ENCODE measurements at places on chromosomes 3 and 15.
A peak's percentile ranks its signal among the peaks of the same experiment; 100 is the strongest.

DNA sequence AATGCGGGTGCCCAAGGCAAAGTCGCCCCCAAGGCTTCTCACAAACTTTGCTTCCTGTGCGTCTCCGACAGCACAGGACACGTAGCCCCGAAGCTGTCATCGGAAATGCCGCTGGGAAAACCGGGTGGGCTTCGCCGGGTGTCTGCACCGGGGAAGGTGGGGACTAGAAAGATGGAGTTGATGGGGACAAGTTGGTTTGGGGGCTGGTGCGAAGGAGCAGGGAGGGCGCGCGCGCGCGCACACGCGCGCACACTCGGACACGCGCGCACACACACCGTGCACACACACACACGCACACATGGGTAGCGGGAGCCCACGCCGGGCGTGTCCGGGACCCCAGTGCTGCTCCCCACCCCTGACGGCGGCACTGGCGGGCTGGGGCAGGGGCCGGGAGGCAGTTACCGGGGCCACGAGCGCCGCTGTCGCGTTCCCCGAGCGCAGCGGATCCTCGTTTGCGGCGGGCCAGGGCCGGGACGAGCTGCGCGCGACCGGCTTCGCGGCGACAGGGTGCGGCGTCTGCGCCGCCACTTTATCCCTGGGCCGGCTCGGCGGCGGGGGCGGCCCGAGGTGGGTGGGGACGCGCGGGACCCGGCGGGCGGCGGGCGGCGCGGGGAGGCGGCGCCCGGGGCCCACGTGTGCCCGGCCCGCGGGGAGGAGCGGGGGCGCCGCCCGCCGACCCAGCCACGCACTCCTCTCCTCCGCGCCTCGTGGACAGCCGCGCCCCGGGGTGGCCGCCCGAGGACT is 539 bp upstream of the MGLL start:
- no peak for DNase-seq

DNA sequence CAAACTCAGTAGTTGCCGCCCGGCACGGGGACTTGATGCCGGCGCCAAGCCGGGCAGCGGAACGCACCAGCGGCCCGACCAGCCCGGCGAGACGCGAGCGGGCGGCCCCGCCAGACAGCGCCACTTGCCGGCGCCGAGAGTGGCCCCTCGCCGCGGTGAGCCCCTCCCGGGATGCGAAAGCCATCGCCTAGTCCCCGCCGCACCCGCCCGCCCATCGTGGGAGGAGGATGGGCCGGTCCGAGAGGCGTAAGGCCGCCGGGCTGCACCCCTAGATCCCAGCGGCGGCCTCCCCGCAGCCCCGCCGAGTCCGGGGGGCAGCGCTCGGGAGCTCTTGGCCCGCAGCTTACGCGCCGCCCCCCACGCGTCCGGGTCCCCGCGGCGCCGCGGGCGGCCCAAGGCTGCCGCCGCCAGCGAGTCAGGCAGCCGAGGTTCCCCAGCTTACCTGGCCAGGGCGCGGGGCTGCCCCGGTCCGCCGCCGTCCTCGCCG is 609 bp downstream of the GOLGA8A start:
- DNase-seq, result peak; percentile 45

DNA sequence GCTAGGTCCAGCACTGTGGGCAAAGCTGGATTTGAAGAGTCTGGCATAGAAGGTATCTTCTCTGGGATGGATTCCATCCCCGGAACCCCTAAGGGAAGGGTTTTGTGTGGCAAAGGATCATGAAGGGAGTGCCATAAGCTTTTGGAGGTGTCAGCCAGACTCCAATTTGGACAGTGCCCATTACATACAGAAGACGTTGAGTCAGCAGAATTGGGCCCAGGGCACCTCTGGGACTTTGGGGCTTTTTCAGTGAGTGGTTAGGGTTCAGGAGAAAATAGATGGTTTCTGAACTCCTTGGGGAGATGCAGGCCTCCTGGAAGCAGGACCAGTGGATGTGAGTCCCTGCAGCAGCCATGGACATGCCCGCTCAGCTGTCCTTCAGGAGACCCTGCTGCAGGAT is 34.6 kb upstream of the XCR1 start:
- no peak for DNase-seq

DNA sequence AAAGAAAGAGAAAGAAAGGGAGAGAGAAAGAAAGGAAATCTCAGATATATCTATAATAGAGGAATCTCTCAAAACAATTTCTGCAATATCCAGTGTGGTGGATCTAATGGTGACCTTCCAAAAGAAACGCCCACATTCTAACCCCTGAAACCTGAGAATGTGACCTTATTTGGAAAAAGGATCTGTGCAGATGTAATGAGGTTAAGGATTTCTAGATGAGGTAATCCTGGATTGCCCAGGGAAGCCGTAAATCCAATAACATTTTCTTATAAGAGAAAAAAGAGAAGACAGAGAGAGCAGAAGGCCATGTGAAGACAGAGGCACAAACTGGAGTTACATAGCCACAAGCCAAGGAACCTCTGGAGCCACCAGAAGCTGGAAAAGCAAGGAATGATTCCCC is 307.6 kb downstream of the ZBTB20 start:
- DNase-seq, result no peak

GRCh38 chr3:135965506-135966270 is at the start of gene PPP2R3A:
PPP2R3A (plus strand) TSS chr3:135965728; CDS start chr3:136001499, 35,771 bp downstream.
- DNase-seq, result peak; percentile 33

DNA sequence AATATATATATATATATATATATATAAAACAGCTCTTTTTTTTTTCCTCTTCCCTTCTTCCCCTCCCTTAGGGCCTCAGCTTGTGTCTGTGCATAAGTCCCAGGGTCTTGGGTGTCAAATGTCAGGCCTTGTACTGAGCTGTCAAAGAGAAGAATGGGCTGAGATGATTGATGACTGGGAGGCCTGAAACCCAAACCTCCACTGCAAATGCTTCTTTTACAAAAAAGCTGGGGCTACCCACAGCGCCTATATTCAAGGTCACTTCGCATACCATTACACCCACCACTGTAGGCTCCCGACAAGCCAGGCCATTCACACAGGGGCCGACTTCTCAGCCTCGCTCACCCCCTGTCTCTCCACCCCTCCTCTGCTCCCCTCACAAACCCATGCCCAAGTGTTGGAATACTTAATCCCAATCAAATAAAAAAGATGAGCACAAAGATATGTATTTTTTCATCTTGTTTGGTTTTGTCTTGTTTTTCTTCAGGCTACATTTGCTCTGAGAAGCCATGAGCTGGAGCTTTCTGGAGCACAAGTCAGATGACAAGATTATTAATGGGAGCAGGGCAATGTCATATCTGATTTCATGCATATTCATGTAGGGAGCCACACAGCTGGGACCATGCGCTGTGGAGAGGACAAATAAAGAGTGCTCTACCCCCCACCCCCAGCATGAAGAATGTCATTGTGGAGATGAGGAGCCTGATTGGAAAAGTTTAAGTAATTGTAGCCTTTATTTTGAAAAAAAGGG is 614.4 kb upstream of the NR2F2 start:
- no peak for DNase-seq

DNA sequence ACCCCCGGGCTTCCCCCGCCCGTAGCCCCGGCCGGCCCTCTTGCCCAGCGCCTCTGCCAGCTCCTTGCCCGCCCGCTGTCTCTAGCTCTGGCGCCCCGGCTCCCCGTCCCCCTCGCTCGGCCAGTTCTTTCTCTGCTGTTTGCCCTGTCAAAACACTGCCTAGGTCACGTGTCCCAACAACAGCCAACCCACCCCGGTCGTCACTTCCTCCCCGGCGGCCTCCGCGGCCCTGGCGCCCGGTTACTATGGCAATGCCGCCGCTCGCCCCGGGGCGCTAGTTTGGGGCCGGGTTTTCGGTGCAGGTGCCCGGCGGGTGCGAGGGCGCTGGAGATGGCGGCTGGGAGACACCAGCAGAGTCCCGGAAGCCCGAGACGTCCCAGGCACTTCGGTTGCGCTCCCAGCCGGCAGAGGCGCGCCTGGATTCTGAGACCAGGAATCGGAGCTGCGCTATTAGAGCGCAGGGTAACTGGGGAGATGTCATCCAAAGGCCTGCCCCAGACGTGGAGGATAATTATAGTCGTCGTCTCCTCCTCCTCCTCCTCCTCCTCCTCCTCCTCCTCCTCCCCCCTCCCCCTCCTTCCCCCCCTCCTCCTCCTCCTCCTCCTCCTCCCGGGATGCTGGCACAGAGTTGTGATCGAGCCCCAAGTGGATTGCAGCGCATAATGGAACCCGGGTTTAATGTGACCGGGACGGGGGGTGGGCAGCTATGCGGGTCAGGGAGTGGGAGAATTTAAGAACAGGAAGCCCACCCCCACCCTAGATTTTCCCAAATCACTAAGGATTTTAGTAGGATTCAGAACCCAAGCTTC is at the start of gene ATOSA:
ATOSA (minus strand) TSS at position 157 of the 809 bp plus-strand sequence. CDS start 1,367 bp downstream, outside the sequence.
- peak; percentile 84 for DNase-seq

GRCh38 chr3:4949659-4950058 is 29.6 kb upstream of the BHLHE40 start:
- no peak for DNase-seq

DNA sequence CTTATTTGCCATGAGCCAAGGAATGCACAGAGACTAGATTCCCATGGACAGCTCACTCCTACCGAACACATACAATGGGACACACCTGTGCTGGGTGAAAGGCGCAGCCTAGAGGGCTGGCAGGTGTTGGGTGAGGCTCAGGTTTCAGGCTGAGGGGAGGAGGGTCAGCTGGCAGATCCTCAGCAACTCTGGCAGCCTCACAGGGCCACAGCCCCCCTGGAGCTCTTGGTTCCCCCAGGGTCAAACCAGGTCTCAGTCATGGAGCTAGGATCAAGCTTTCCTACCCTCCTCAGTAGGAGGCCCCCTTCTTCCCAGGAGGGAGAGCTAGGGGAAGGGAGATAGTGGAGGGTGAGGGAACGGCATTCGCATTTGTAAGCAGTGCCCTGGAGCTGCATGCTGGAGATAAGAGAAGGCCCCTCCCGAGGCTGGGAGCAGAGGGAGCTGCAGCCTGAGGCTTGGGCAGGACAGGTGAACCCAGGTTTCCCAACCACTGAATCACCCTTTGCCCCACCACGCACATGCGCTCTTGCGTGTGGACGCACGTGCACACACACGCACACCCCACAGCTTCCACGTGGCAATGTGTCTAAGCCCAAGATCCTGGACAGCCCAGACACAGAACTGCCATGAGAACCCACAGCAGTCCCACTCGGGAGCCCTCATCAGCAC is 26.3 kb upstream of the TFRC start:
- DNase-seq, result no peak

DNA sequence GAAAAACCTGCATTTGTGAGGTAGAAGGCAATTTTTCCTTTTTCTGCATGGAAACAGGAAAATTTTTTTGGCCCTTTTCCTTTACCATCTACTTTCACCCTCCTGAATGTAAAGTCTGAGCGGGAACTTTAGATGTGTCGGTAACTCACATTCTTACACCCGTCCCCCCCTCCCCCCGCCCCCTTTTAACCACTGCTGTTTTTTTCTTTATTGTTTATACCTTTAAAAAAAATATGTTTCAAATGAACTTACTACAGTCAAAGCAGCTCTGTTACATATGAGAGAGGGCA is 487 bp upstream of the HES1 start:
- DNase-seq, result no peak

GRCh38 chr15:57727031-57727430 is 20.5 kb downstream of the POLR2M start:
- no peak for DNase-seq

GRCh38 chr3:77475507-77475906 is 435.6 kb downstream of the ROBO2 start:
- DNase-seq, result no peak

Measured in activated T-helper 9 cell treated with anti-CD3 and anti-CD28 coated beads, Interleukin-2, amount 50 U/mL, for 16 hours (primary cell).